Pancreas (tissue), 10 donors: ENCODE measurements at places on chromosomes 7 and 10. TPM values are rescaled to one million over a fixed set of nuclear protein-coding genes. Genes with fewer than 3 reads are reported as not detected.

GRCh38 chr7:151166629-151167196, 781 bp downstream of the GBX1 start:
- no peak for DNase-seq

DNA sequence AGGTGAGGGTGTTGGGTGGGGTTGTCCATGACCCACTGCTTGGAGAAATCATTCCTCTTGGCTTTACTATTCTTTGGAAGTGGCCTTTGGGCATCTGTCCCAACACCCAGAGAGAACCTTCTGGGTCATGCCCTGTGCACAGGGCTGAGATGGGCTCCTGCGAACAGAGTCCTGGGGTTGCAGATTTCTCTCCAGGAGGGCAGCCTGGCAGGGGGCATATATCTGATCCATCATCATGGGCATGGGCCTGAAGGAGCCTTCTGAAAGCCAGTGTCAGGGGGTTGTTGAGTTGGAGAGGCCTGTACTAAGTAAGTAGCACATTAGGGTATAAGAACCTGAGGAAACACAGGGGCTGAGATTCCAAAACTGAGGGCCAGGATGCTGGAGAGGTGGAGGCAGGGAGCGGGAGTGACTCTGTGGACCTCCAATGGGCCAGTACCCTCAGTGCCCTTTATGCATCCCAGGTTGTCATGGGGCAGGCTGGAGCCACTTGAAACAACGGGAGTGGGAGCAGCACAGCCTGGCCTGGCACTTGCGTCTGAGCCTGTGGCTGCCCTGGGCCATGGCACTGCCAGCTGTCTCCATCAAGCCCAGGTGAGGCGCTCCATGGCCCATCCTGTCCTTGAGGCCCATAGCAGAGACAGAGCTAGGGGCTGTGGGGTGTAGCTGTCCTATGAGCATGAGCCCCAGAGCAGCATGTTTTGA, 203.7 kb downstream of the GRID1 start:
- DNase-seq, result no peak

- no peak for DNase-seq
These were observed 88.5 kb downstream of the PARP12 start for GRCh38 chr7:139974179-139974811.

DNA sequence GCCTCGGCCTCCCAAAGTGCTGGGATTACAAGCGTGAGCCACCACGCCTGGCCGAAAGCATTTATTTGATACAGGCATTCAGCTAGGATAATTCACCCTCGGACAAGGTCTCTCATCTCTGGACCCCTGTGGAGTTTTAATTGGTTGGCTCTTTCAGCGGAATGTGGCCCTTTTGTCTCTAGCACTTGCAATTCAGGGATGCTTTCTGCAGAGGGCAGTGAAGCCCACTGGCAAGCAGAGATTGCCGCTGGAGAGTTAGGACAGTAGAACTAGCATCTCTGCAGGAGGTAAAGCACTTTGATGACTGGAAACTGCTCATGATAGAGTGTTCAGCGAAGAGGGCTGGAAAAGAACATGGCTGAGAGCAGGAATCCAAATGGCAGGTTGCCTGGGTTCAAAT, 62.0 kb downstream of the SUFU start:
- DNase-seq, result peak; percentile 1

GRCh38 chr7:157464111-157464970, 127.5 kb downstream of the DNAJB6 start:
- peak; percentile 11 for DNase-seq

- no peak for DNase-seq
These were observed 37.3 kb upstream of the EXOC6 start for GRCh38 chr10:92810934-92811532.

- DNase-seq, result peak; percentile 21
These were observed 20.2 kb upstream of the PPIF start for GRCh38 chr10:79327090-79327457.

- peak; percentile 83 for DNase-seq
These were observed at the start of gene CALHM2 for GRCh38 chr10:103451831-103452505. TSS of gene CALHM2 (minus strand) at chr10:103452370. CDS start at chr10:103449941, 2,429 bp downstream.

- DNase-seq, result no peak
These were observed 31.8 kb upstream of the LSM8 start for GRCh38 chr7:118152149-118152548.

DNA sequence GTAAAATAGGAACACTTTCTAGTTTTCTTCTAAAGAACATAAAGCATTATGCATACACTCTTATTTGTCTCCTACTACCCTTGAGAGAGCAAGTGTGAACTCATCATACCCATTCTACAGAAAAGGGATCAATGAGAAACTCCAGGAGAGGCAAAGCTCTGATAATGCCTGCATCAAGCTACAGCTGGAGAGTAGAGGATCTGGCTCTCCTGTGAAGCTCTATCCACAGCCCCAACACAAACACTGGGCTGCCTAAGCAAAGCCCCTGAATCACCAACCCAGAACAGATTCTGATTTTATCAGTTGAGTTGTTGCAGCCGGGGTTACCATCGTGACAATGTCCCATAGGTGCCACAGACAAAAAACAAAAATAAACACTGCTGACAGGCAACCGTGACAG, 74.9 kb downstream of the NUDCD3 start:
- DNase-seq, result no peak

DNA sequence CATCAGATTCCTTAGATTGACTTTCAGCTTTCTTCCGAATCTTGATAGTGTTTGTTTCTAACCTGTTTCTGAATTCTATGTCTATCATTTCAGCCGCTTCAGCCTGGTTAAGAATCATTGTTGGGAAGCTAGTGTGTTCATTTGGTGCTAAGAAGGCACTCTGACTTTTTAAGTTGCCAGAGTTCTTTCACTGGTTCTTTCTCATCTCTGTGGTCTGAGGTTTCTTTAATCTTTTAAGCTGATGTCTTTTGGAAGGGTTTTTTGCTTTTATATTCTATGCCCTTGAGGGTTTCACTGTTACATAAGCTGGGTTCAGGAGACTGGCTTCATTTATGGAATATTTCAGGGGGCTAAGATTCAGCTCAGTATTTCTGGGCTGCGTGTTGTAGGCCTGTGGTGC, 104.5 kb upstream of the PRSS58 start:
- no peak for DNase-seq

- DNase-seq, result no peak
These were observed 82.0 kb downstream of the RNF133 start for GRCh38 chr7:122616951-122617350.

DNA sequence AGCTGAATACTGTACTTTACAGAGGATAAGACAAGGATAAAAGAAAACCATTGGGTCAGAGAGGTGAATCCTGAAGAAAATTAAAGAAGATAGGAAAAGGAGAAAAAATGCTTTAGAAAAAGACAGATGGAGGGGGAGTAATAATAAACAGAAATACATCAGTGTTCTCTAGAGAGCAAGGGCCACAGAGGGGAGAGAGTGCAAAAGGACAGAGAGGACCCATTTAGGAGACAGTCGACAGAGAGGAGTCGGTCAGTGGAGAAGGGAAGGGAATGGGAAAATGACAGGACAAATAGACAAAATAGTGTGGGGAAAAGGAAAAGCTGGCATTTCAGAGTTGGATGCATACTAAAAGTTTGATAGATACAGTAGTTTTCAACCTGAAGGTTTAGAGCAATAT, 287.0 kb downstream of the DOCK4 start:
- no peak for DNase-seq

DNA sequence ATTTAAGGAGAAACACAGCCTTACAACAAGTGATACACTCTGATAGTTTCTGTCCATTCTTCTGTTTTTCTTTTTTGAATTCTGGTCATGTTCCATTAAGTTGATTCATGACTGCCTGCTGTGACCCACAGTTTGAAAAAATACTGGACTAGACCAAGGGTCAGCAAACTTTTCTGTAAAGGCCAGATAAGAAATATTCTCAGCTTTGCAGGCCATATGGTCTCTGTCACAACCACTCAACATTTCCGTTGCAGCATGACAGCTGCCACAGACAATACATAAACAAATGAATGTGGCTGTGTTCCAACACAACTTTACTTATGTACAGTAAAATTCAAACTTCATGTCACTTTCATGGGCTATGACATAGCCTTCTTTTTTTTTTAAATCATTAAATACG, 156.7 kb downstream of the PLXNA4 start:
- no peak for DNase-seq

DNA sequence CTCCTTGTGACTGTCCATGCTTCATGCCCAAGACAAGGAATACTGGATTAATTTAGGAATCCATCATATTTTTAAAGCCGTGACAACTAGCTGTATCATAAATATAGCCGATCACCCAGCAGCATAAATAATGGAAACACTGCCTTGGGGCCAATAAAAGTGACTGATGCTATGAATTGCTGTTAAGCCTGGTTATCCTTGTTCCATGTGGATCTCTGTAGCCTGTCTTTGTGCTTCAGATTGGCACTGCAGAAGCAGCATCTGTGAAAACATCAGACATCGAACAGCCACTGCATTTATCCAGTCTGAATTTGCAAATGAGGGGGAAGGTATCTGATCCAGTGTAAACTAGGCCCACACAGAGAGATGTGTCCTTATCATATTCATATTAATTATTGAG, 1181.8 kb downstream of the SORCS1 start:
- no peak for DNase-seq

GRCh38 chr7:150965273-150965830, 12.8 kb downstream of the KCNH2 start:
- DNase-seq, result no peak

- DNase-seq, result no peak
These were observed 2.0 kb downstream of the LDB3 start for GRCh38 chr10:86670290-86670811.

DNA sequence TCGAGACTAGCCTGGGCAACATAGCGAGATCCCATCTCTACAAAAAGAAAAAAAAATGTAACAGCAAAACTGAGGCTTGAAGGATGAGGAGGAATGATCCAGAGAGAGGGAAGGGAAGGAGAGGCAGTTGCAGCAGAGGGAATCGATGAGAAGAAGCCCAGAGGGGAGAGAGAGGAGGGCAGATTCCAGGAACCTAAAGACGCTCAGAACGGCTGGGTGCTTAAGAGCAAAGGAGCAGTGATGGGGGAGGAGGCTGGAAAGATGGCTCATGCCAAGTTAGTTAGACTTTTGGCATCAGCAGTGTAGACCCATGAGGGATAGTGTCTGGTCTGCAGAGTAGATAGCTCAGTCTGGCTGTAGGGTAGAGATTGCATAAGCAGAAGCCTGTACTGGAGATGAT, 10.3 kb upstream of the MUC17 start:
- DNase-seq, result no peak

- DNase-seq, result no peak
These were observed 94.4 kb upstream of the COL1A2 start for GRCh38 chr7:94300176-94300835.

DNA sequence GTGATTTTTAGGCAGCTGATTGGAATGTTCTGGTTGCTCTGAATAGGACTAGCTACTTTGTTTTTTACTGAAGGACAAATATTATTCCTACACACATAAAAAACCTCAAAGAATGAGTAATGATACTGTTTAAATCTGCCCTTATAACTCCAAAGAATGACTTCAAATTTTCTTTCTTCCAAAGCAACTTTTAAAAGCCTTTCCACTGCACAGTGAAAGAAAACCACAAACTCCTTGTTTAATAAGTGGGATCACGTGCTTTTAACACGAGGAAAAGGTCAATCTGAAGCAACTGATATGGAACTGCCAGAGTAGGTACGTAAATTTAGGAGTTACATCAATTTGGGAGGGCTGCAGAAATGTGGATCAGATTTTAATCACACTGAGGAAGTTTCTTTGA, 8.0 kb upstream of the PRKCQ start:
- DNase-seq, result no peak

- DNase-seq, result no peak
These were observed 89.1 kb downstream of the CNOT4 start for GRCh38 chr7:135420786-135421185.

GRCh38 chr10:22305721-22306120, 10.5 kb upstream of the COMMD3 start:
- no peak for DNase-seq

GRCh38 chr10:122056431-122057094, 67.6 kb downstream of the TACC2 start:
- no peak for DNase-seq

- no peak for DNase-seq
These were observed 218.0 kb downstream of the FGFR2 start for GRCh38 chr10:121380211-121380610.

- DNase-seq, result no peak
These were observed 263.4 kb downstream of the BICC1 start for GRCh38 chr10:58775960-58776567.

GRCh38 chr10:28169525-28169924, 133.3 kb downstream of the MPP7 start:
- no peak for DNase-seq

- no peak for DNase-seq
These were observed 64.4 kb downstream of the PIP4K2A start for GRCh38 chr10:22649994-22650393.

DNA sequence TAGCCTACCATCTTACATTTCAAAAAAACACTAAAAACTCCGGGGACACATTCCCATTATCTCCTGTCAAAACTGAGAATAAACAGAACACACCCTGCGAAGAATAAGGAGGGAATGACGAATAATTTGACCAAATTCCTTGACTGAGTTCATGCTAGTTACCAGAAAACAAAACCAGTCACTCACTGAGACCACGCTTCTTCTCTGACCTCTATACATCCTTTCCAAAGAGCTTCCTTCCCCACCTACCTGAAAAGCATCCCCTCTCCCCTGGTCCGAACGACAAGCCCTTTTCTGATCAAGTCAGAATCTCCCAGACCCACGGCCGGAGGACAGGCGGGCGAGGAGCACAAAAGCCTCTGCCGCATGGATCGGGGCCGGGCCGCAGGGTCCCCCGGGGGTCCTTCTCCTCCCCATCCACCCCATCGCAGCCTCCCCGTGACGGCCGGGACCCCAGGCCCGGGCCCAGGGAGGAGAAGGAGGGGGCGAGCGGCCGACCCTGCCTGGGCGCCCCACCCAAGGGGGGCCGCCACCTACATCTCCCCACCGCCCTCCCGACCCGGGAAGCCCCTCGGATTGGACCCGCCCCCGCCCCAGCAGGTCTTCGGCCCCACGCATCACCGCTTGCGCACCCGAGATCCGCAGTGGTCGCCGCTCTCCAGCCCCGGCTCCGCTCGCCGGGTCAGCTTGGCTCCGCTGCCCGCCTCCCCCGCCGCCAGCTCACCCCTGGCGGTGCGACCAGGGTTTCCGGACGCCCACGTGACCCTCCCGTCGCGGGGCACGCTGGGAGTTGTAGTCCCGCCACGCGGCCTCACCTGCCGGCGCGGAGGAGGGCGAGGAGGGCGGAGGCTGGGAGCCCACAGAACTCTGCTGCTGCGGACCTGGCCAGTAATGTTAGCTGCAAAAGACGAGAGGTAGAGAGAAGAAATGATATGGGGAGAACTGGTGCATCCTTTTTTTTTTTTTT, at the start of gene SLC37A3:
Gene SLC37A3, minus strand, starts transcription at position 747 of the 967 bp plus-strand sequence. CDS start 16,004 bp downstream, outside the sequence.
- DNase-seq, result peak; percentile 87

- no peak for DNase-seq
These were observed 35.0 kb upstream of the CTTNBP2 start for GRCh38 chr7:117908031-117908795.

Gene IDI2
- not detected for total RNA-seq

Gene CALCR
- not detected for total RNA-seq

Gene FRMPD2
- total RNA-seq, result 0.13 TPM

Gene PVRIG
- total RNA-seq, result 0.34 TPM

Gene SPDYE8
- total RNA-seq, result not detected

Gene ERVW-1
- total RNA-seq, result not detected

Gene SBDS
- total RNA-seq, result 45.1 TPM

Gene SPDYE2B
- total RNA-seq, result not detected

Gene TFR2
- 1.1 TPM for total RNA-seq

Gene AKR1D1
- total RNA-seq, result not detected

Gene DNAJB9
- 41.6 TPM for total RNA-seq

Gene HMX2
- total RNA-seq, result not detected

Gene OPN1SW
- total RNA-seq, result not detected

Gene GPR26
- not detected for total RNA-seq

Gene PDGFA
- total RNA-seq, result 92.0 TPM

Gene MBL2
- not detected for total RNA-seq

Gene HHEX
- 18.1 TPM for total RNA-seq

Gene FOXP2
- 10.5 TPM for total RNA-seq

Gene ZNF804B
- not detected for total RNA-seq

Gene HOXA13
- 0.03 TPM for total RNA-seq

Gene ADRA2A
- total RNA-seq, result 24.8 TPM
